ENCODE measurements at places on chromosomes 7 and 10.

DNA sequence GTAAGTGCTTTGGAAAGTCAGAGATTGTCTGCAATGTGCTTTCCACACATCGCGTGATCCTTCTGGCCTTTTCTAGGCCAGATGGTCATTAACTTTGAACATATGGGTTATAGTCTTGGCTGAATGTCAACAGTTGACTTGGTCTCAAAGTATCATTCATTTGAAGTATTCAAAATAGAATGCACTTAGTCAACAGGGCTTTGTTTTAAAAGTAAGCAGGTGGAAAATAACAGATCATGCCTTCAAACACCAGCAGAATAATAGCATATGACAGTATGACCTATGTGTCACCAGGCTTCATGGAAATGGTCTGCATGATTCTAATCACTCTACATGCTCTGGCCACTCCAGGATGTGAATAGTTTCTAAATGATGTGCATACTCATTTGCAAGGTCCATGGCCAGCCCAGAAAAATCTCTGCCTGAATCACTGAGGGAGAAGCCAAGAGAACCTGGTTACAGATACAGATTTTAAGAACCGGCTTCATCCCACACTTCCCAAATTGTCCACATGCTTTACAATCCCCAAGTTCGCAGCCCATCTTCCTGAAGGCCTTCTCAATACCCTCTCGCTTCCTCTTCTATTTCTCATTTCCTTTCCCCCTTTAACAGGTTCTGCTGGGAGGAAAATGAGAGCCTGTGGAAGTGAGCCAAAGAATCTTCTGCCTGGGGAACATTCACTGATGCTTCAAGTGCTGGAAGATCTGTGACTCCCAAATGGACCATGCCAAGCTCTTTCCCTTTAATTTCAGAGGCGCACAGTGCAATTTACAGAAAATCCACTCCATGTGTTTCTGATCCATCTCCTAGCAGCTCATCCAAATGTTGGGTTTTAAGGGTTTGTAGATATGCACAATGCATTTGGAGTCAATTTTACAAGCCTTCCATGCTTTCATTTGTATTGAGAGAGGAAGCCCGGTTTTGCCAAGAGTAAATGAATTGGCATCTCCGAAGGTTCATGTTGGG, 122.8 kb upstream of the GDF10 start:
- DNase-seq: no peak

DNA sequence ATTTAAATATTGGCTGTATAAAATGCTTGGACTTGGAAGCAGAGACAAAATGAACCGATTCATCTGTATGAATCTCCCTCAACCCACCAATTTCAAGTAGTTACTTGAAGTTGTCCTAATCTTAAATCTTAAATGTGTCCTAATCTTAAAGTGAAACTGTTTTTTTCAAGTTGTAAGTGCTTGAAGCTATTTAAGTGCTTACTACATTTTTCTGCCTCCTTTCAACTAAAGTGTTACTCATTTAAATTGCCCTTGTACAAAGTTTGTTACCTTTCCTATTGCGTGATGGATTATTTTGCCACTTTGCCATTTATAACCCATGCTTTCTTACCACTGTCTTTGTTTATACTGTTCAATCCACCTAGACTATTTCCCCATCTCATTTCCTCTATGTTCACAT, 2.8 kb downstream of the BCAP29 start:
- no peak for DNase-seq

DNA sequence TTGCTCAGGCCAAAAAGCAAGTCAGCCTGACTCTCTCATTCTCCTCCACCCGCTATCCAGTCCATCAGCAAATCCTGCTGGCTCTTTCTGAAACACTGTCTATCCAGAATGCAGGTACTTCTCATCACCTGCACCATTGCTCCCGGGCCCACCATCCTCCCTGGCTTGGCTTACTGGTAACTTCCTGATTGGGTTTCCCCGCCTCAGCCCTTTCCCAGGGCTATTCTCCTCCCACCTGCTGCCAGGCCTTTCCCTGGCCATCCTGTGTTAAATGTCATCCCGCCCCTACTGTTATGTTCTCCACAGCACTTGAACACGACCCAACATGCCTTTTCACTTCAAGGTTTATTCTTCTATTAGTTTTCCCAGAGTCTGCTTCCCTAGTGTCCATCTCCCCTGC, 124.0 kb downstream of the CNNM2 start:
- no peak for DNase-seq

DNA sequence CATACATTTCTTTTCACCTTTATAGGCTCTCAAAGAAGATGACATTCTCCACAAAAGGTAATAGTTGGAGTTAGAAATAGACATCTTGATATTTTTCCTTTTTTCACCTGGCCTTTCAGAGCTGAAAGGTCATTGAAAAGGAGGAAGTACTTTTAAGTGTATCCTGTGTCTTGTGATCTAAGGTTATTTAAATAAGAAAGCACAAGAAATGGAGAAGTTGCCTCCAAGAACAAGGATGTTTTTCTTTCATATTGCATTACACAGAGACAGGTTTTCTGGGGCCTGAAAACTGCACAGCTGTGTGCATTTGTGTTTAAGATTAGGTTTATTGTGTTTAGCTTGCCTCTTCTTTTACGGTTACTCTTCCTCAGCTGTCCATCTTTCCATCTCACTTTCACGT, 103.4 kb upstream of the SEMA3D start:
- DNase-seq: no peak

- no peak for DNase-seq
Observed at GRCh38 chr7:42590771-42591310, 321.0 kb downstream of the C7orf25 start.

DNA sequence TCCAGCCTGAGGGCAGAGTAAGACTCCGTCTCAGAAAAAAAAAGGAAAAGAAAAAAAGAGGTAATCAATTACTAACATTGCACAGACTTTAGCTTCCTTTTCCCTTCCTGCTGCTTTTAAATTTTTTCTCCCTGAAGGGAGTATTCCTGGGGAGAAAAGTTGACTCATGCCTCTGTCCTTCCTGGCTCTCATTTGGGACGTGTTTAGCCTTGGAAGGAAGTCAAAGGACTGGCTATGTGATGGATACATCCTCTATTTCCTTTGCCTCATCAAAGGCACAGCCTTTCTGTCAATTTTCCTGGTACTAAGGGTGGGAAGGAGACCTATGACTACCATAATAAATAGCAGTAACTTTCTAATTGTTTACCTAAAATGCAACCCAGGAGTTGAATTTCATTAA, 77.6 kb downstream of the ITGA8 start:
- no peak for DNase-seq

- no peak for DNase-seq
Observed at GRCh38 chr7:149277871-149278270, 15.9 kb downstream of the ZNF783 start.

GRCh38 chr7:30047124-30047523, 18.9 kb downstream of the PLEKHA8 start:
- no peak for DNase-seq

- DNase-seq: no peak
Observed at GRCh38 chr10:98446151-98446660, 529 bp downstream of the HPS1 start.

- no peak for DNase-seq
Observed at GRCh38 chr7:3267966-3268690, 32.9 kb upstream of the SDK1 start.

All from Jurkat, Clone E6-1 (cell line).